ENCODE measurements at places on chromosomes 6 and 20.

GRCh38 chr20:20215976-20216727, 151.8 kb upstream of the INSM1 start:
- DNase-seq = no peak

GRCh38 chr6:14442242-14442641, 324.7 kb downstream of the CD83 start:
- DNase-seq = no peak

- no peak for DNase-seq
Measured at GRCh38 chr6:138403324-138403800, 661 bp upstream of the HEBP2 start.

- peak; percentile 58 for DNase-seq
Measured at GRCh38 chr20:3115190-3116107, 30.9 kb upstream of the AVP start.

- DNase-seq = no peak
Measured at GRCh38 chr6:13014504-13015378, 298.2 kb downstream of the PHACTR1 start.

GRCh38 chr20:51402201-51402600, 140.3 kb downstream of the NFATC2 start:
- peak; percentile 49 for DNase-seq

- no peak for DNase-seq
Measured at GRCh38 chr6:142408409-142408808, 106.6 kb downstream of the ADGRG6 start.

DNA sequence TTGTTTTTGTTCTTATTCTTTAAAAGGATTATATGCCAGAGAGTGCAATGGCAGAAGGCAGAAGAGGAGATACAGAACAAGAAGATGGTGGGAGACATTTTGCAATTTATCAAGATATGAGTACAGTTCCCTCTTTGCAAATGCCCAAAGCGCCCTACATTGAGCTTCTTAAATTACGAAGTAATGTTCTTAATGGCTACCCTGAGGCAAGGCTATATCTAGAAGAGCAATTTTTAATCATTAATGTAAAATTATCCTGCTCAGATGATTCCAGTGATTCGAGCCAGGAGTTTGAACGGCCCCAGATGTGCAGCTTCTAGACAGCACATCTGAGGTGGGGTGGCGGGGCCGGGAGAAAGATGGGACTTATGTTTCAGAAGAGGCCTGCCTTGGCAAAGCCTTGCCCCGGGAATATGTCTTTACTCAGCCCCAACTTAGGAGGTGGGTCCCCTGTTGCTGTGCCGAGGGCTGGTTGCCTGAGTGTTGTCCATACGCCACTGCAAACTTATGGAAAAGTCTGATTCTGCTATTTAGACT, 84.9 kb upstream of the MLN start:
- no peak for DNase-seq

- no peak for DNase-seq
Measured at GRCh38 chr6:109298605-109299264, 83.5 kb downstream of the CD164 start.

GRCh38 chr20:10356628-10357027, 77.4 kb downstream of the MKKS start:
- no peak for DNase-seq

- no peak for DNase-seq
Measured at GRCh38 chr6:122372647-122373046, 26.8 kb upstream of the HSF2 start.

- no peak for DNase-seq
Measured at GRCh38 chr20:14507711-14508110, 170.3 kb upstream of the FLRT3 start.

DNA sequence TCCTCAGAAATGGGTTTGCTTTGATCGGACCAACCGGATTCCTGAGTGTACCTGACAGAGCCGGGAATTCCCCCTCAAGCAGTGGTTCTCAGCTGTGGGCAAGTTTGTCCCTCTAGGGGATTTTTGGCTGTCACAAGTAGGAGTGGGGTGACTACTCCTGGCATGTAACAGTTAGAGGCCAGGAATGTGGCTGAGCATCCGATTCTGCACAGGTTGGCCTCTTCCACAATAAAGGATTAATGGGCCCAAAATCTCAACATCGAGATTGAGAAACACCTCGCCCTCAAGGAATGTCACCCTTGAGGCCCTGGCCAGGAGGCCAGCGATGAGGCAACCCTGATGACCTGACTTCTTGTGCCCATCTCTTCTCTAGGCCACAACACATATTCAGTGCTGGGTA, 7.9 kb downstream of the AGPAT4 start:
- no peak for DNase-seq

GRCh38 chr20:21522481-21523280, 8.8 kb upstream of the NKX2-2 start:
- DNase-seq = no peak

DNA sequence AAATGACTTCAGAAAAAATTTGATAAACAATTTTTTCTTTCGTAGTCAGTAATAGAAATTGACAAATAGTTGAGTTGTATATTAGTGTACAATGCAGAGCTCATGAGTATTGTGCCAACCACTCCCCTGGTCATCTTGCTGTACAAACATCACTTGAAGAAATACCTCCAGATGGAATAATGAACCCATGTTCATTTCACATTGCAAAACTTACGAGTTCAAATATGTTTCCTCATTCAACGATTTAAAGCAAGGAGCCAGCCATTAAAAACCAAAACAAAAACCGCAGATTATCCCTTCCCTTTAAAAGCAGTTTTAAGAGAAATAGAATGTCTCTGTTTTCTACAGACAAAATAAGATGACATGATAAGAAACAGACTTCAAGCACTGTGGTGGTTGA, 62.5 kb downstream of the RALGAPA2 start:
- DNase-seq = no peak

GRCh38 chr6:25619217-25619616, 32.8 kb upstream of the SCGN start:
- DNase-seq = no peak

DNA sequence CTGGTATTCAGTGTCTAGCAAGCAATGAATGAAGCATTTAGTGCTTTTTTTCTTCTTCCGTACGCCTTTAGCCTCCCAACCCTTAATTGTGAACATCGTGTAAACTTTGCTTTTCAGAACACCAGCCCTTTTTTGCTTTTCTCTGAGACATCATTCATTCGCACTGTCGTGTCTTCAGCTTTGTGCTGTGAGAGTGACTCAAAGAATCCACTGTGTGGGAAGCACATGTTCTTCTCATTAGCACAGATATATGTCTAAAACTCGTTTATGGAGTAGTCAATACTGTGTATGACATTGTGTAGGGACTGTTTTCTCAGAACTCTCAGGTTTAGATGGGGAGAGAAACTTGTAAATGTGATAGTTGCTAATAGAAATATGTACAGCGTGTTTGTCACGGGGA, 279.1 kb downstream of the FARS2 start:
- no peak for DNase-seq

- peak; percentile 83 for DNase-seq
Measured at GRCh38 chr6:21589352-21590345, 3.9 kb upstream of the SOX4 start.

- DNase-seq = no peak
Measured at GRCh38 chr6:3426091-3426926, 30.5 kb downstream of the SLC22A23 start.

- DNase-seq = no peak
Measured at GRCh38 chr20:731891-732560, 36.3 kb downstream of the SLC52A3 start.

DNA sequence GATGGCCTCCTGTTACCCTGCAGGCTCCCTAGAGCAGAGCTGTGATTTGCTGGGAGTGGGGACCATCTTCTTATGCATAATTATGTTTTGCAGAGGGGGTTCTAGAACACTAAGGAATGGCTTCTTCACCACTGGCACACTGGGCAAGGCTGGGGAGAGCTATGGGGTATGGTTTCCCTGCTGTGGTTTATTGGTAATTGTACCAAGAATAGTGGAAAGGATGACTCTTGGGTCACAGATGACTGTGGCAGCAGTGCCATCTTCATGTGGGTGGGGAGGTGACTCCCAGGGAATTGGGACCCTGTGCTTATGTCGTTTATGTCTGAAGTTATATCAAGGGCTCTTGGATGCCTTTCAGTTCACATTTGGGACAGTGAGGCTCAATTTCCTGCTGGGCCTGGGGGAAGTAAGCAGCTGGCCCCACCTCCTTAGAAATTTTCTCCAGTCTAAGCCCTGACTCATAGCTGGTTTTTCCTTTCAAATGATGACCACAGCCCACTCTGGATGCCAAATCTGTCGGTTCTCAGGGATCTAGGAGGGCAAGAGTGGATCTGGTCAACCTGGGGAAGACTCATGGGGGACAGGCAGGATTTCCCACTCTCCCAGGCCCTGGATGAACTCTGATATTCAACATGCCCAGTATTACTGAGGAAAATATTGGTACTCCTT, 230.8 kb downstream of the LRFN2 start:
- DNase-seq = no peak

GRCh38 chr6:15481390-15482291, 181.2 kb downstream of the DTNBP1 start:
- no peak for DNase-seq

- no peak for DNase-seq
Measured at GRCh38 chr6:159880412-159880975, 10.3 kb upstream of the MAS1 start.

DNA sequence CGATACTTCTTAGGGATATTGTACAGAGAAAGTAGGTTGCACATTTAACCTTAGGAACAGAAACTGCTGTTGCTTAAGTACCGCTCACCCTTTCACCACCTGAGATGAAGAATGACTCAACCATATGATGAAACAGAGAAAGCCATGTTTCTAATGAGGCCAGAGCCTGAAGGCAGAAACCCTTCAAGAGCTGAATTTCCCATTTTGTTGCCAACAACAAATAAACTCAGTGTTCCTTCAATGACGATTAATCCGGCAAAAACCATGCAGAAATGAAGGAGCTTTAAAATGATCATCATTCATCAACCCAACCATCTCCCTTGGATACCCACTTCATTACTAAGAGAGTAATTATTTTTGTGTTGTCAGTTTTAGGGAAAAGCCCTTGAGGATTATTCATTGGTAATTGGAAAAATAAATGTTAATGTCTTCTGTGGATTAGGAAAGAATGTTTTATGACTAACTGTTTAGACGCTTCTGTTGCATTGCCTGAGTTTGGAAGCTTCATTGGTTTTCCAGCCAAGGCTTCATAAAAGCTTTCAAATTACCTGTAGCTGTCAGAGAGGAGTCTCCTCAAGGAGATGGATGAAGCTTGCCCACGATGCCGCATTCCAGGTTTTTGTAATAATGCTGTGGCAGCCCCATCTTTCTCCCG, 112.1 kb upstream of the IYD start:
- no peak for DNase-seq

GRCh38 chr6:157471895-157472686, 91.1 kb downstream of the ZDHHC14 start:
- no peak for DNase-seq

Data from activated T-cell treated with anti-CD3 and anti-CD28 coated beads, Interleukin-2, amount 50 U/mL, for 1 hour (primary cell).